Activated T-helper 1 cell treated with anti-CD3 and anti-CD28 coated beads, Interleukin-2, amount 50 U/mL, for 16 hours (primary cell): ENCODE measurements at places on chromosomes 11 and 22.

DNA sequence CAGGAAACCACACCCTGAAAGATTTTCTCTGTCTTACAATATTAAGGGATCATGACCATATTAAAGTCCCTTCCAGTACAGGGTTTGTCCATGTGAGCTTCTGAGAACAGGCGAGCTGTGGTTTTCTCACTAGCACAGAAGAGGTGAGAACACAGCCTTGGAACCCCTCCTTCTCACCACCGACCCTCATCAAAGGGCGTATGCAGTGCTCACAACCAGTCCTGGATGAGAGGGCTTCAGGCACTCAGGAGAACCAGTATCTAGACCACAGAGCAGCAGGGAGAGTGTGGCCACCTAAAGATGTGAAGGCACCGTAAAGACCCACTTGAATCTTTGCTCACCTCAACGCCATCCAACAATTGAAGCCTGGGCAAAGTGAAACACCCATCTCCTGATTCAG lies 397.0 kb downstream of the ETS1 start:
- DNase-seq: no peak

DNA sequence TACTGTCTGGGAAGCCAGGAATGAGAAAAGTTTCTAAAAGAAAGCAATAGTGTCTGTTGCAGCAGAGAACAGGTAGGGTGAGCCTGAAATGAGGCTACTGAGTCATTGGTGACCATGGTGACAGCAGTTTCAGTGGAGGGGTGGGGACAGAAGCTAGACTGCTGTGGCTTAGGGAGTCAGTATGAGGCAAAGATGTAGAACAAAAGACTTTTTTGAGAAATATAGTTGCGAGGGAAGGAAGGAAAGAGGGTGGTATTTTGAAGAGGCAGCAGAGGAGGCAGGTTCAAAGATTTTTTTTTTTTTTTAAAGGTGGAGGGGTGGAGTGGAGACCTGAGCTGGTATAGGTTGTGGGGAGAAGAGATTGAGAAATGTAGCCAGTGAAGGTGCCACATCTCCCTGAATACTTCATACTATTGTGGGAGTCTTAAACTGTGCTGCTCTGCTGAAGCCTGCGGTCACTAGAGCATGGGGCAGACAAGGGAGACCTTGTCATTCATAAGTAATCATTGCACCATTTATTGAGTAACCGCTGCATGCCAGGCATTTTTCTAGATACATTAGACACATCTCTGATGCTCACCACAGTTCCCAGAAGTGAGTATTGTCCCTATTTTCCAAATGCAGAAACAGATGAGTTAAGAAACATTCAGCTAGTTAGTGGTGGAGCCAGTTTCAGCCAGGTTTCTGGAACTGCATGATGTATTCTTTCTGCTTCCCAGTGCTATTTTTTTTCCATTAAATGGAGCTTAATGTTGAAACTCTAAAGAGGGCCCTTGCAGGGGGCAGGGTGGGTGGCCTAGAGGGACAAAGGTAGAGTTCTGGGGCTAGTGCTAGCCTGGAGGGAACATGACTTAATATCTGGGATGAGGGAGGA lies 49.9 kb downstream of the STIM1 start:
- peak; percentile 17 for DNase-seq

DNA sequence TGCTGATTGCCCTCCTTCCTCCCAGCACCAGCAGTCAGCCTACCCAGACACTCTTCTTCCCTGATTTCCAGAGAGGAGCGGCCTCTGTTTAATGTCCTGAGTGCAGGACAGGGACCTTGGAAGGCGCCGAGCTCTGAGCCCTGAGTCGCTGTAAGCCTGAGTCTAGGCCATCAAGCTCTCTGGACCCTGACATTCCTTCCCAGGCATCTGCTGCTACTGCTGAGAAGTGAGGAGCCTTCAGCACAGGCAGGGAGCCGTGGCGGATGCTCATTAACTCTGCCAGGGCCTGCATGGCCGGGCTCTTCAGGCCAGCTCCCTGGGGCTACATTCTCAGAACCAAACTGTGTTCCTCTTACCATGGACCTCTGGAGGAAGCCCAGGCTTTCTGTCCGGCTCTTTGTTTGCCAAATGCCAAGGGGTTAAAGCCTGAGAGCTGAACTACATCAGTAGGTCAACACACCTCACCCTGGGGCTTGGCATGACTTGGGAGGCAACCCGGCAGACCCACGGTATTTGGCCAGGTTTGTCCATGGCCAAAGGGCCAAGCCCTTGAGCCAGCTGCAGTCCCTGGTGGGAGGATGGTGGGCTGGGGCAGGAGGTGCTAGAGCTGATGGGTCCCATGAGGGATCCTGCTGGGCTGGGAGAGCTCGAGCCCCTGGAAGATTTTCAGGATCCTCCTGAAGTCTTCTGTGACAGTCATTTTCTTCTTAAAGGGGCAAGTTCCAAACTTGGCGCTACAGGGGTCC lies 721.4 kb downstream of the BRD1 start:
- DNase-seq: no peak

GRCh38 chr22:50610581-50610980 lies 10.0 kb downstream of the MAPK8IP2 start:
- no peak for DNase-seq

DNA sequence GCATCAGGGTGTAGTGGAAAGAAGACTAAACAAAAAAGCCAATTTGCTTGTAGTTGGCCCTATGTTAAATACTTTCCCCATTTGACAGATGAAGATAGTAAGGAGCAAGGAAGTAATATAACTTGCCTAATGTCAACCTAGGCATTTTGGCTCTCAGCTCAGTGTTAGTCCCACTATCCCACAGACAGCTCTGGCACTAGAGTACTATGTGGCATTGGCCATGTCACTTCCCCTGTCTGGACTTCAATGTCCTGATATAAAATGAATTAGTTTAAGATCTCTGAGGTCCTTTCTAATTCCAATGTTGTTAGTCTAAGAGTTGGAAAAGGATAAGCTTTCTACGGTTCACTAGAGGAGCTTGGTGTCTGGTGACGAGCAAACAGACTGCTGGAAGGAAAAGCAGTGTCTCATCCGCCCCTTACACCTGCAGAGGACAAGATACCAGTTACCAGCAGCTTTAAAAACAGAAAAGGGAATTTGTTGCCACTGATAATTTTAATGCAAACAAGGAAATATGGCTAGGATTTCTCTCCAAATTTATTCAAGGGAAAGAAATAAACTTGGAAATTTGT lies 92.5 kb downstream of the RELT start:
- no peak for DNase-seq

DNA sequence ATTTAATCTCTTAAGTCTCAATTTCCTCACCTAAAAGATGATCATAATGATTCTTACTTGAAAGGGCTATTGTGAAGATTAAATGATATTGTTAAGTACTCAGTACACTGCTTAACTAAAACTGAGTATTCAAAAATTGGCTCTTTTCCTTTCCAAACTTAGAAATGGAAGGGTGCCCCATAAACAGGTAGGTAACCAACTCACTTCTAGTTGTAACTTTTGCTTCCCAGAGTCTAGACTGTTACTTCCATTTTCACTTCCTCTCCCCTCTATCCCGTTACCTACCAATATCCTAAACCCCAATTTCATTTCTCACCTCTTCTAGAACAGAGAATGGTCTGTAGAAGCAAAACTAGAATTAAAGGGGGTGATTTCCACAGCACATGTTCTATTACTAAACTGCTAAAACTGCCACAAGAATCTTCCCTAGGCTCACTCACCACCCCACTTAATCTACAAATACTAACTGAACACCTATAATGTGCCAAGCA lies 50.0 kb downstream of the RRAS2 start:
- DNase-seq: no peak

DNA sequence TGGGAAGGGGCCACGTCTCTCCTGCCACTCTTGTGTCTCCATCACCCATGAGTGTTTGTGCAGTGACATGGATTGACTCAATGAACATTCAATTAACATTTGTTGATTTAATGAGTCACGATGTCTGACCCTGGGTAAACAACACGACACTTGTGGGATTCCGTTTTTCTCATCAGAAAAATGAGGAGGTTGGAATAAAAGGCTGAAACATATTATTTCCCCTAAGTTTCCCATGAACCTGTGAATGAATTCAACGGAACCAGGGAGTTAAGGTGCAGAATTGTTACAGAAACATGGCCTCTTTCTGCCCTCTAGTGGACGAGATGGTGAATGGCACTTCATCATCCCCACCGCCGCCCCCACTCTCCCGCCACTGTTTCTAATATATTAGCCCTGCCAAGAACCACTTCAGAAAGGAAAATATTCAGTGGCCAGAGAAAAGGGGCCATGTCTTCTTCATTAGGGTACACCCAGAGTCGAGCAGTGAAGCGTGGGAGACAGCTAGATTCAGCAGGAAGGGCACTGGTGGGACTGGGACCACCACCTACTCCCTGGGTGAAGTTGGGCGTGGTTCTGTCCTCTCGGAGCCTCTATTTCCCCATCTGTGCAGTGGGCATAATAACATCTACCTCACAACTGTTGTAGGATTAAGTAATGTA lies 46.3 kb upstream of the SYT13 start:
- no peak for DNase-seq

DNA sequence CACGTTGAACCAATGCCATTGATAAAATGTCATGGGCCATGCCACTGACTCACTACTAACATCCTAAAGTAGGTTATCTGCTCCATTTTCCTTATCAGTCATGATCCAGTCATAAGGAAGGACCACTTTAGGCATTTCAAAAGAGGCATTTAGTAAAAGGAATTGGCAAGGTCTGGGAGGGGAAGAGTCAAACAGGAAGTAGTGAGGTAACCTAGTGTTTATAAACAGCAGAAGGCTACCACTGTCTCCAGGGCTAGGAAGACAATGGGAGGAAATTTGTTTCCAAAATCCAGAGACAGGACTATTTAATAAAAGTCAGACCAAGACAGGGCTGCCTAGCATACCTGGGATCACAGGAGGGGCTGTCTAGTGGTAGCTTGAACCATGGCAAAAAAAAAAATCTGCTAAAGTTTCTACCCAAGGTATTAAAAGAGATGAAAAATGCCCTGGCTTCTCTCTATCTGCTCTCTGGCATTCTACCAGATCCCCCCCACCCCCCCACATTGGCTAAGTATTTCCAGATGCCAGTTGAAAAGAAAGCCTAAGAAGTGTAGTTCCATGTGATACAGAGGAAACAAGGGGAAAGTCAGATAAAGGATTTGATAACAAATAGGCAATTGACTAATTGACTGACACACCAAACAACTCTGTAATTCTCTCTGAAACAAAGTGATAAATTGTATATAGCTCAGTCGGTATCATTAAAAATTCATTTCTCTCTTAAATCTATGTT lies 50.4 kb upstream of the C11orf87 start:
- DNase-seq: no peak

GRCh38 chr11:11456866-11457265 lies 103.8 kb upstream of the CSNK2A3 start:
- no peak for DNase-seq

DNA sequence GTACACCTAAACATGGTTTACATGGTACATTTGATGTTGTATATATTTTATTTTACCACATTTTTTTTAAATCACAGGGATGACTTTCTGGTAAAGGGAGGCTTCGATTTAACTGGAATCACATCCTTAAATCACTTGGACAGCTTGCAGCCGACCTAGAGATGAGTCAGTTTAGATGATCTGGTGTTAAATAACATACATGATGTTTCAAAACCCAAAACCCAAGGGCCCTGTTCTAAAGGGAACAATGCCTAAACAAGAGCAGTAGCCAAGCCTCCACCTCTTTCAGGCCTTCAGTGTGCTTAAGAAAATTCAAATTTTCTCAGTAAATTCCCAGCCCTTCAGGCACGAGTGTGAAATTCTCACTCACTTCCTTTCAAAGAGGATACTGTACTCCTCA lies 108.8 kb downstream of the WT1 start:
- DNase-seq: no peak

DNA sequence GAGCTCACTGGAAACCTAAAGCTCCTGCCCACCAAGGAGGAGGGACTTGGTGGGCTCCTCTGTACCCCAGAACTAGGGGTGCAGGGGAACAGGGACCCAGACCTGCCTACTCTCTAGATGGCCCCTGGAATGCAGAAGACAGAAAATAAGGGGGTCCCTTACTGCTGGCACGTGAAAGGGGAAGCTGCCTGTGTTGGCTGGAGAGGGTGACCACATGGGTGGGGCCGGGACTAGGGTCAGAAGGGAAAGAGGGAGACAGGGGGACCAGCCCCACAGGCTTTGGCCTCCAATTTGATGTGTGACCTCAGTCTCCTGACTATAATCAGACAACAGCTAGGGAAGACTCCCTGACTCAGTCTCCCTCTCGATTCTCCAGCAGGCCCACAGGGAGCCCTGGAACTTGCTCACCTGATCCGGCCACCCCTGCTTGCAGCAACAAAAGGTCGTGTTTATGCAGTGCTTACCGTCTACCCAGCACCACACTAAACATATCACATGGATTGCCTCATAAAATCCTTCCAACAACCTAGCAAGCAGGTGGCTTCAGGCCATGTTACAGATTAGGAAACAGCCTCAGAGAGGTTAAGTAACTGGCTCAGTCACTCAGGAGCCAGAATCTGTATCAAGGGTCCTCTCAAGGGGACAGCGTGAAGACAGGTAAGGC lies 10.2 kb downstream of the ARAP1 start:
- no peak for DNase-seq

DNA sequence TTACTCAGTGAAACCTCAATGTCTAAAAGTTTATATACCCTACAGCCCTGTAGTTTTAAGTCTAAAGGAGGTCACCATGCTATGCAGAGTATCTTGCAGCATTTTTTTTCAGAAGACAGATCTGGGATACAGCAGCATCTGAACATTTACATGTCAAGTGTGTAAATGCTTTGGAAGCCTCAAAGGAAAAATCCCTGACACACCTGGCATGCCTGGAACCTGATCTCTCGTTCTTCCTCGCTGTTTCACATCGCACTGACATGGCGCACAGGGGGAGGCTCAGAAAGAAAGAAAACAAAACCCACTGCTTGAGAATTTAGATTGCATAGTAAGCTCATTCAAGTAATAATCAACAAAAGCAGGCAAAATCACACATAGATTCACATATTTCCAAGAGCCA lies 31.0 kb downstream of the PAX6 start:
- no peak for DNase-seq

- no peak for DNase-seq
Observed at GRCh38 chr11:76263657-76264056, 57.4 kb upstream of the WNT11 start.

DNA sequence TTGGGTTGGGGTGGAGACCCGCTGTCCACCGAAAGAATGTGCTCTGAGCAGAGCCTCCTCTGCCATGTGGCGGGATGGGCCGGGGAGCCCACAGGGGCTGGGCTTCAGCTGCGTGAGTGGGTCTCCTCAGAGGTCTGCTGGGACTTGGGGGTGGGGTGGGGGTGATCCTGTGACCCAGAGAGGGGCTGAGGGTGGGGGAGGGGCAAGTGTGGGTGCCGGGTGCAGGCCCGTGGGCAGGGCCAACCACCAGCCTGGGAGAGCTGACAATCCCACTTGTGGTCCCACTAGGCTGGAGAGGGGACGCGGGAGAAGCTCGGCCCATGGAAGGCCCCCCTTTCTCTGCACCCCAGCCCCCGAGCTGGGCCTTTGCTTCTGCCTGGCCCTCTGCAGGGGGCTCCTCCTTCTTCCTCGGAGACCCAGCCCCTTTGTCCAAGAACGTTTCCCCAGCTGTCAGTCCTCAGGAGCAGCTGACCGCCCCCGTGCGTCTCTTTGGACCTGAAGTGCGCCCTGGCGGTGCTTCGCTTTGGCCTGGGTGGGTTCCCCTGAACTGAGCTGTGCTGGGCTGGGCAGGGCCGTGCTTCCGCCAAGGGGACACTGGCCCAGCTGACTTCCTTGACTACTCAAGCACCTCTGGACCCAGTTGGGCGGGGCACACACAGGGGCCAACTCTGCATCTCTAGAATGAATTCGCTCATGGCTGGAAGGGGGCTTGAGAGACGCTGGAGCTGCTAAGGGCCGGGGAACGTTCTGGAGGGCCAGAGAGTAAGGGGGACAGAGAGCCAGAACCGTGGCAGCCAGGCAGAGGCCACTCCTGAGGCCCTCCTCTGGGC lies 30.2 kb downstream of the OSBPL5 start:
- no peak for DNase-seq

- no peak for DNase-seq
Observed at GRCh38 chr22:50676661-50677492, 4.3 kb downstream of the SHANK3 start.
